ENCODE measurements at places on chromosomes 7 and 10. TPM values are rescaled to one million over a fixed set of nuclear protein-coding genes. Genes with fewer than 3 reads are reported as not detected.

Gene NODAL
- not detected for polyA plus RNA-seq

Gene NKX1-2
- not detected for polyA plus RNA-seq

Gene RTKN2
- polyA plus RNA-seq, result 0.05 TPM

Gene EBLN1
- not detected for polyA plus RNA-seq

Gene SLC16A9
- polyA plus RNA-seq, result not detected

Gene AVPI1
- polyA plus RNA-seq, result 3.3 TPM

Gene KIAA1217
- polyA plus RNA-seq, result not detected

Gene FGF8
- polyA plus RNA-seq, result not detected

Gene SLC26A5
- not detected for polyA plus RNA-seq

Gene INMT
- not detected for polyA plus RNA-seq

Gene CDC14C
- not detected for polyA plus RNA-seq

Gene TRIM50
- polyA plus RNA-seq, result not detected

Gene GPR141
- not detected for polyA plus RNA-seq

Gene MYO3A
- polyA plus RNA-seq, result 0.15 TPM

Gene CCL26
- polyA plus RNA-seq, result not detected

Gene ANKRD22
- polyA plus RNA-seq, result not detected

Gene AUTS2
- polyA plus RNA-seq, result 8.9 TPM

Measured in IgD-negative memory B cell (primary cell).